Psoas muscle (tissue), 8 donors: ENCODE measurements at places on chromosomes 11 and 22. TPM values are rescaled to one million over a fixed set of nuclear protein-coding genes. Genes with fewer than 3 reads are reported as not detected.

DNA sequence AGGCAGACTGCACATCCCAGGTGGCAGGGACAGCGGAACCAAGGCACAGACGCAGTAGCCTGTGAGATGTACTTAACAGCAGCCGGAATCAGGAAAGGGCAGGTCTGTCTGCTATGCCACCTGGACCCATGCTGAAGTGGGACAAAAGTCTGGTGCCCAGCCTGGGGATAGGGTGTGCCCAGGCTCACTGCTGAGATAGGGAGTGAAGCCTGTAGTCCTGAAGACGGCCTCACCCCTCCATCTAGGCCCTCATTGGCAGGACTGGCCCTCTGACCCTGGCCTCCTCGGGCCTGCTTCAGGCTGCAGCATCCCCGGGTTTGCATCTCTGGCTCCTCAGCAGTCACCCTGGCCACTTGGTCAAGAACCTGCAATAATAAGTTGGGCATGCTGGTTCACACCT lies 32.4 kb upstream of the TSKU start:
- no peak for DNase-seq
- no peak overlapping the region for H3K27ac ChIP-seq
- no peak overlapping the region for H3K4me3 ChIP-seq
- H3K27me3 ChIP-seq: no peaks in the 10 kb centered on the region
- no peaks in the 10 kb centered on the region for H3K36me3 ChIP-seq

- peaks cover 58% of the 10 kb centered on the region for H3K4me1 ChIP-seq
- no peaks in the 10 kb centered on the region for H3K36me3 ChIP-seq
- no peak overlapping the region for H3K4me3 ChIP-seq
- no peak overlapping the region for H3K27ac ChIP-seq
- H3K27me3 ChIP-seq: no peaks in the 10 kb centered on the region
These were observed 5.7 kb downstream of the HSD17B12 start for GRCh38 chr11:43686207-43686606.

- H3K27ac ChIP-seq: no peak overlapping the region
- H3K4me3 ChIP-seq: no peak overlapping the region
- peaks cover 5% of the 10 kb centered on the region for H3K4me1 ChIP-seq
- H3K27me3 ChIP-seq: no peaks in the 10 kb centered on the region
- H3K36me3 ChIP-seq: no peaks in the 10 kb centered on the region
These were observed 274.9 kb upstream of the CADM1 start for GRCh38 chr11:115778928-115779650.

- H3K36me3 ChIP-seq: no peaks in the 10 kb centered on the region
- no peak overlapping the region for H3K4me3 ChIP-seq
- H3K4me1 ChIP-seq: no peaks in the 10 kb centered on the region
- no peaks in the 10 kb centered on the region for H3K27me3 ChIP-seq
- H3K27ac ChIP-seq: no peak overlapping the region
- no peak for DNase-seq
These were observed 537.7 kb downstream of the BUD13 start for GRCh38 chr11:116234989-116235568.

GRCh38 chr11:62502030-62502730 lies 44.4 kb downstream of the AHNAK start:
- no peak for DNase-seq
- H3K27me3 ChIP-seq: no peaks in the 10 kb centered on the region
- H3K27ac ChIP-seq: peak overlapping the region; percentile 72
- H3K4me3 ChIP-seq: peak overlapping the region; percentile 16

GRCh38 chr11:14451825-14452224 lies 47.8 kb downstream of the COPB1 start:
- peaks cover 5% of the 10 kb centered on the region for H3K4me1 ChIP-seq
- no peak for DNase-seq
- H3K27me3 ChIP-seq: no peaks in the 10 kb centered on the region
- H3K27ac ChIP-seq: no peak overlapping the region
- H3K4me3 ChIP-seq: no peak overlapping the region

GRCh38 chr22:32926600-32926999 lies 125.1 kb downstream of the TIMP3 start:
- no peaks in the 10 kb centered on the region for H3K27me3 ChIP-seq
- no peaks in the 10 kb centered on the region for H3K4me1 ChIP-seq
- H3K36me3 ChIP-seq: no peaks in the 10 kb centered on the region
- H3K4me3 ChIP-seq: no peak overlapping the region

DNA sequence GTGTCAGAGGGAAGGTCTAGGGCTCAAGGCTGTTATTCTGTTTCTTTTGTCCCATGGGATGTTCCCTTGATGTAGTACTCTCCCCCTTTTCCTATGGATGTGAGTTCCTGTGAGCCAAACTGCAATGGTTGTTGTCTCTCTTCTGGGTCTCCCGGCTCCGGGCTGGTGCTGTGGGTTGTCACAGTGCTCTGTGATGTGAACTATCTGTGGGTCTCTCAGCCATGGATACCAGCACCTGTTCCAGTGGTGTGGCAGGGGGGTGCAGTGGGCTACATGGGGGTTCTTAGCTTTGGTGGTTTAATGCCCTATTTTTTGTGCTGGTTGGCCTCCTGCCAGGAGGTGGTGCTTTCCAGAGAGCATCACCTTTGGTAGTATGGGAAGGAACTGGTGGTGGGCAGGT lies 941.1 kb downstream of the KCNA4 start:
- no peaks in the 10 kb centered on the region for H3K36me3 ChIP-seq
- no peak for DNase-seq
- no peak overlapping the region for H3K4me3 ChIP-seq
- no peaks in the 10 kb centered on the region for H3K27me3 ChIP-seq

GRCh38 chr22:34976886-34977285 lies 89.1 kb upstream of the ISX start:
- DNase-seq: no peak
- no peaks in the 10 kb centered on the region for H3K4me1 ChIP-seq
- no peak overlapping the region for H3K4me3 ChIP-seq
- H3K27ac ChIP-seq: no peak overlapping the region

- DNase-seq: no peak
- H3K27me3 ChIP-seq: no peaks in the 10 kb centered on the region
- H3K36me3 ChIP-seq: no peaks in the 10 kb centered on the region
- H3K27ac ChIP-seq: no peak overlapping the region
- H3K4me3 ChIP-seq: no peak overlapping the region
- no peaks in the 10 kb centered on the region for H3K4me1 ChIP-seq
These were observed 54.3 kb downstream of the ST14 start for GRCh38 chr11:130213979-130214281.

GRCh38 chr11:76653674-76654284 lies 16.8 kb downstream of the LRRC32 start:
- no peaks in the 10 kb centered on the region for H3K27me3 ChIP-seq
- H3K27ac ChIP-seq: peak overlapping the region; percentile 65
- H3K4me1 ChIP-seq: no peaks in the 10 kb centered on the region
- peak; percentile 65 for DNase-seq
- no peaks in the 10 kb centered on the region for H3K36me3 ChIP-seq
- no peak overlapping the region for H3K4me3 ChIP-seq

DNA sequence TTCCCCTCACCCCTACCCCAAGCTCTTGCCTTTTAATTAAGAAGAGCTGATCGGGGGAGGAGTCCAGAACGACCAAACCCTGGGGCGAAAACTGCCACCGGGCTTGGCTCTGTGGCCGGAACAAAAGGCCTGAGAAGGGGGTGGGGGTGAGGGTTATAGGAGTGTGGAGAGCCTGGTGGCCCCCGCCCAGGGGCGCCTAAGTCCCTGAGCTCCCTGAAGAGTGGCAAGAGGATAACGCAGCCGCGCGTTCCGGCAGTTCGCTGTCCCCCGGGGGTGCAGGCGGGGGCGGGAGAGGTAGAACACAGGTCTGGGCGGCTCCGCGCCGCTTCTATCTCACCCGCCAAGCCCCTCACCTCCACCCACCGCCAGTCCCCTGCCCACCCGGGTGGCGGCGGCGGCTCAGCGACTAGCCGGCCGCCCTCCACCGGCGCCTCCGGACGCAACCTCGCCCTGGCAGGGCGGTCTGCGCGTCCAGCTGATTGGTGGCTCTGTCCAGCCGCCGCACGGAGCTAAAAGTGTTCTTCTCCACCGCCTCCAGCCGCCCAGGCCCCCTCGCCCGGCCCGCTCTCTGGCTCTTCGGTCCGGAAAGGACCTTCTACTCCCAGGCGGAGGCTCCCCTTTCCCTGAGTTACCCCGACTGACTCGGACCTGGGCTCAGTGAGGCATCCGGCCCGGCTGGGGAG lies 18.7 kb upstream of the BDNF start:
- DNase-seq: no peak
- H3K27me3 ChIP-seq: peaks cover 79% of the 10 kb centered on the region
- H3K4me3 ChIP-seq: peak overlapping the region; percentile 55
- no peak overlapping the region for H3K27ac ChIP-seq
- H3K36me3 ChIP-seq: no peaks in the 10 kb centered on the region

- no peak for DNase-seq
- peaks cover 4% of the 10 kb centered on the region for H3K27me3 ChIP-seq
- H3K4me1 ChIP-seq: no peaks in the 10 kb centered on the region
- no peak overlapping the region for H3K27ac ChIP-seq
These were observed 39.8 kb upstream of the CD82 start for GRCh38 chr11:44525473-44526252.

- DNase-seq: no peak
- no peaks in the 10 kb centered on the region for H3K36me3 ChIP-seq
- no peak overlapping the region for H3K4me3 ChIP-seq
- peaks cover 12% of the 10 kb centered on the region for H3K4me1 ChIP-seq
These were observed 24.2 kb downstream of the EIF4G2 start for GRCh38 chr11:10784232-10785145.

DNA sequence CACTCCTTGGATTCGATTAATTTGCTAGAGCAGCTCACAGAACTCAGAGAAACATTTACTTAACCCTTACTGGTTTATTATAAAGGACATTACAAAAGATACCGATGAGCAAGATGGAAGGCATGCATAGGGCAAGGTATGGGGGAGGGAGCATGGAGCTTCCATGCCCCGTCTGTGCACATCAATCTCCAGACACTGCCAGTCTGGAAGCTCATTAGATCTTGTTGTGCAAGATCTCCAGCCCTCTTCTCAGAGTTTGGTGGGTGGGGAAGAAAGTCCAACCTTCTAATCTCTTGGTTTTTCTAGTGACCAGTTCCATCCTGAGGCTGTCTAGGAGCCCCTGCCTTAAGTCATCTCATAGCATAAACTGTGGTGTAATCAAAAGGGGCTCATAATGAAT lies 190.7 kb downstream of the UVRAG start:
- H3K36me3 ChIP-seq: no peaks in the 10 kb centered on the region
- no peak for DNase-seq
- H3K27me3 ChIP-seq: no peaks in the 10 kb centered on the region
- no peaks in the 10 kb centered on the region for H3K4me1 ChIP-seq

DNA sequence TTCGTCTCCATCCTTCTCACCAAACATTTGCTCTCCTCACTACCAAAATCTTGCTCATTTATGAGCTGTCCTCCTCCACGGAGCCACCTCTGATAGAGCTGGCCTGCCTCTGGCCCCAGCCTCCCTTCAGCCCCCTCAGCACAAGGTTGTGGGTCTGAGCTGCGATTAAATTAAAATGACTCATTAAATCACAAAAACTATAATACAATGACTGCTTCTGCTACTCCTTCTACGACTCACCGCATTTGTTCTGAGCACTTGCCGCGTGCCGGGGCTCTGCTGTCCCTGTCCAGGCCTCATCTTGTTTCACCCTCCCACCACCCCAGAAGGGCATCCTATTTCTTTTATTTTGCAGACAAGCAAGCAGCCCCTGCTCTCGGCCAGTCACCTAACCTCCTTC lies 49.2 kb upstream of the TIMP3 start:
- H3K4me3 ChIP-seq: no peak overlapping the region
- no peak overlapping the region for H3K27ac ChIP-seq
- H3K27me3 ChIP-seq: no peaks in the 10 kb centered on the region
- no peak for DNase-seq
- no peaks in the 10 kb centered on the region for H3K36me3 ChIP-seq

DNA sequence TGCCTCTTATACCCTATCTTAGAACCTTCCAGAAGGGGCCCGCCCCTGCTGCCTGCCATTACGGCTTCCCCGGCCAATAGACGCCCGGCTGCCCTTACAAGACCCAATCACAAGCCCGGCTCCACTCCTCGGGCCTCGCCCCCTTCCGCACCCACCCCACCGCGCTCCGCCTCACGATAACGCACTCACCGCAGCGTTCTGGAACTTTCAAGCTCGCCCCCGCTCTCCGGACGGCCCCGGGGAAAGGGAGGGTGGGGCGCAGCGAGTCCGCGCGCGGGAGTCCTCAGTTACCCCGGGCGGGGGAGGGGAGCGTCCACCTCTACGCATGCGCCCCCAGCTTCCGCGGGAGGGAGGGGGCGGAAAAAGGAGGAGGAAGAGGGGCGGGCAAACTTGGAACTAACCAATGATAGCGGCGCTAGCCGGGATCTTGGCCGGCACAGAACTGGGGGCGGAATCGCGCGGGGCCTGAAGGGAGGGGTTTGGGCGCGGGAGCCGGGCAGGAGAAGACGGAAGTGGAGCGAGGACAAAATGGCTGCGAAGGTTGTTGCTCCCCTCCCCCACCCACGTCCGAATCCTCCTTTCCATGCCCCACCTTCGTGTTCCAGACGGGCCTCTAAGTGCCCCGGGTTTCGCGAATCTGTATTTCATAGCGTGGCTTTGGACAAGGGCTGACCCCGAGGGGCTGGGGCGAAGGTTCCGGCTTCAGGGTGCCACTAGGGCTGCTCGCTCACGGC lies 389 bp upstream of the HSPA8 start:
- peaks cover 64% of the 10 kb centered on the region for H3K4me1 ChIP-seq
- DNase-seq: peak; percentile 100
- H3K4me3 ChIP-seq: peak overlapping the region; percentile 91

GRCh38 chr11:111378861-111379601 lies at the start of gene POU2AF1:
Gene POU2AF1 (minus strand): TSS chr11:111379275. CDS start chr11:111379177, 98 bp downstream.
- no peak for DNase-seq
- peaks cover 3% of the 10 kb centered on the region for H3K27me3 ChIP-seq
- no peaks in the 10 kb centered on the region for H3K4me1 ChIP-seq
- H3K36me3 ChIP-seq: no peaks in the 10 kb centered on the region

GRCh38 chr22:30297276-30297990 lies 8.1 kb upstream of the CASTOR1 start:
- no peak overlapping the region for H3K27ac ChIP-seq
- no peaks in the 10 kb centered on the region for H3K27me3 ChIP-seq
- DNase-seq: no peak
- H3K4me1 ChIP-seq: peaks cover 9% of the 10 kb centered on the region
- no peak overlapping the region for H3K4me3 ChIP-seq
- H3K36me3 ChIP-seq: peaks cover 32% of the 10 kb centered on the region

GRCh38 chr11:697811-698311 lies 2.2 kb downstream of the TMEM80 start:
- DNase-seq: no peak
- H3K36me3 ChIP-seq: peaks cover 23% of the 10 kb centered on the region
- peak overlapping the region; percentile 100 for H3K27ac ChIP-seq
- H3K4me1 ChIP-seq: peaks cover 43% of the 10 kb centered on the region

GRCh38 chr22:50047346-50047745 lies 10.8 kb downstream of the TTLL8 start:
- no peak overlapping the region for H3K4me3 ChIP-seq
- H3K27ac ChIP-seq: no peak overlapping the region
- peaks cover 29% of the 10 kb centered on the region for H3K27me3 ChIP-seq
- H3K36me3 ChIP-seq: no peaks in the 10 kb centered on the region

CXCR5 gene
- not detected for total RNA-seq

CFL1 gene
- 267 TPM for total RNA-seq

PRDM11 gene
- total RNA-seq: 5.1 TPM

FREY1 gene
- not detected for total RNA-seq

ANKK1 gene
- total RNA-seq: 0.11 TPM

MS4A6A gene
- 22.6 TPM for total RNA-seq

CRYAB gene
- total RNA-seq: 9,763 TPM

KCNC1 gene
- 0.05 TPM for total RNA-seq

TP53I11 gene
- total RNA-seq: 16.4 TPM

SYT12 gene
- total RNA-seq: not detected

EXT2 gene
- total RNA-seq: 21.4 TPM

TMEM86A gene
- 1.5 TPM for total RNA-seq

DKK3 gene
- 3.6 TPM for total RNA-seq

ZBTB44 gene
- total RNA-seq: 72.2 TPM

RFPL2 gene
- not detected for total RNA-seq

TBRG1 gene
- 32.3 TPM for total RNA-seq

FIBIN gene
- total RNA-seq: 4.3 TPM
